CD8-positive, alpha-beta memory T cell (primary cell): ENCODE measurements at places on chromosomes 2 and 18.

DNA sequence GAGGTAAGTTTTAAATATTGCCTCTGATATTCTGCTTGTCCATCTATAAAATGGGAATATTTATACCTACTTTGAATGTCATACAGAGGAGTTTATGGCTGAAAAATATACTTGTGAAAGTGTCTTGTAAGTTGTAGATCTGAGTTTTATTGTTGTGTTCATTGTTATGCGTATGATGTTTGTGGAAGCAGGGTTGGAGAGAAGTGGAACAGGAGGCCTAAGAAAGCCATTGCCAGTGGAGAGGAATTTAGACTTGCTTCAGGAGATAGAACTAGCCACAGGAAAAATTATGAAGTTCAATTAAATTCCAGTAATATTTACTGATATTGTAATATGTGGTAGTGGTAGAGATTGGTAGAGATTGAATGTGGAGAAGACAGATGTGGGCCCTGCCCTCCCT is 491.9 kb upstream of the FANCL start:
- no peak for DNase-seq

DNA sequence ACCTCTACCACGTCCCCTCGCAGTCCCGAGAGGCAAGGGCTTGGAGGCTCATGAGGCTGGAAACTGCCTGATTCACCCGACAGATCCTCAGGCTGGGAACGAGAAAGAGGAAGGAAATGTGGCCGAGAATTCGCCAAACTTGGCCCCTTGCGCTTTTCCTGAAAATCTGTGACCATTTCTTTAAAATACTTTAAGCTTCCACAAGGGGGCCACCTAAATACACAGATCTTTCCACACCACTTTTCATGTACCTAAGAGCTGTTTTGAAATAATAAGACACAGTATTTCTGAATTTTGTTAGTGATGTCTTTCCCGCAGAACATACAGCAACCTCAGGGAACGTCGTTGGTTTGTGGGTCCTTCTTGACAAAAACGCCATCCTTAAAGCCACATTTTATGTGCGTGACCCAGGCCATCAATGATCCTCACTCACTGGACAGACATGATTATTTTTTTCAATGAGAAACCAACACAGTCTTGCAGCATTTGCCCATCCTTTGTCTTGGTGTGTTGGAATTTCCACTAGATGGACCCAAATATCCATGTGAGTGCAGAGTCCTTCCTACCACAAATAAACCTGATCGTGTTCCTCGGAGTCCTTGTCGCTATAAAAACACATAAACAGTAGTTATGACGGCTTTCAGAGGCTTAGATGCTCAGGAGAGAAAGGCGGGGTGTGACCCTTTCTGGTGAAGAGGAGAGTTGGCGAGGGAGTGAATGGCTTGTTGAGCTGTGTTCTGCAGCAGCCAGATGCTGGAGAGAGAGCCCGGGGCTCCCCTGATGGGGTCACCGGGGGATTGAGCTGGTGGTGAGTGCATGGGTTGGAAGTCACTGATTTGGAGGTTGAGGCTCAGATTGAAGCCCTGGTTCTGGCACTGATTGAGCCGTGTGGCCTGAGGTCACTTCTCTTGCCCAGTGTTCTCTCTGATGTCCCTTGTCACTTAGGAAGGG is 25.0 kb downstream of the DCDC2C start:
- DNase-seq = no peak

- DNase-seq = no peak
These were observed 122.9 kb upstream of the COL3A1 start for GRCh38 chr2:188851311-188851710.

- no peak for DNase-seq
These were observed 24.7 kb upstream of the ALLC start for GRCh38 chr2:3633089-3633981.

DNA sequence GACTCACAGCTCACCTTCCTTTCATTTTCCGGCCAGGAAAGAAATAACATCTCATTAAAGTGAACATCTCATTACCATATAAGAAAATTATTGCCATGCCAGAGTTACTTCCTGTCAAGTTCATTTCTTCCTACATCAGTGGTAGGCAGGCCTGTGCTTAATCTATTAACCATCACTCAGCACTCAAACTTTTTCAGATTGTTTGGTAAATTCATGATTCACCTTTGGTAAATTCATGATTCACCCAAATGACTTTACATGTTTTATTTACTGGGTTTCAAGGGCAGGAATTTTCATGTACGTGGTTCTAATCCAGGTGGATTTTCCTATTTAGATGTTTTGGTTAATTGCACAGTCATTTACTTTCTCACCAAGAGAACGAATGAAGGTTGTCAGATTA is 116.5 kb downstream of the CSRNP3 start:
- DNase-seq = no peak

DNA sequence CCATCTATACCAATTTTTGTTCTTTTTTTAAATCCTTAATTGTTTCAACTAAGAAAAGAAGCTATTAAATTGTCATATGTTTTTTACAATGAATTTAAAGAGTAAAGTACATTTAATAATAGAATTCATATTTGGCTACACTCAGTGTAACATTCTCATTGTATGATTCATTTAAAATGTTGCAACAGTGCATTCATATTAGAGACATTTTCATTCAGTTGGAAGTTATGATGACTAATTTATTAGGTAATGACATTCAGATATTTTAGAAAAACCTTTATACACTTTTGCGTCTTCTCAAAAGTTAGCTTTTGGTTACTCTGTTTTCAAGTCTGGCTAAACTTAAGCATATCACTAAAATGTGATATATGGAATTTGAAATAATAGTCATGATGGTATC is 887.5 kb upstream of the NRXN1 start:
- no peak for DNase-seq

- no peak for DNase-seq
These were observed 80.9 kb upstream of the ARHGAP28 start for GRCh38 chr18:6648581-6648980.

DNA sequence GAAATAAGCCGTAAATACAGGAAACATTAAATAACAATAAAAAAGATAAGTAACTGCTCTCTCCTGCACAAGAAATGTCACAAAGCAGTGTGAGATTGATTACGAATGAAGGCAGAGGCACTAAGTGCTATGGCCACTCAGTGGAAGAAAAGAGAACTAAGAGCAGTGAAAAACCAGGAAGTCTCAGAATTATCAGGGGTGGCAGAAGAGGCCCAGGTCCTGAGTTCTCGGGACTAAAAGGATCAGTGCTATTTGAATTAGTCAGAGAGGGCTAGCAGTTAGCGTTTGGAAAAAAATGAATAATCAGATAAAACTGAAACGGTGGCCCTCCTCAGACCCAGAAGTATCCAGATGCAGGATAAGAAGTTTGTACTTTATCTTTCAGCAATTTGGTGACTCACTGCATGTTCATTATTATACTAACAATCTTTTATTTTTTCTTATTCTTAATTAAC is 367.1 kb downstream of the ZEB2 start:
- DNase-seq = no peak

GRCh38 chr2:73451263-73451972 is 65.8 kb downstream of the ALMS1 start:
- no peak for DNase-seq

GRCh38 chr2:169782513-169782912 is 16.2 kb upstream of the SSB start:
- DNase-seq = no peak

- DNase-seq = no peak
These were observed 8.7 kb upstream of the IMPA2 start for GRCh38 chr18:11972371-11973174.

GRCh38 chr18:49874238-49874637 is 60.9 kb upstream of the ACAA2 start:
- no peak for DNase-seq

- DNase-seq = no peak
These were observed 111.2 kb downstream of the STPG4 start for GRCh38 chr2:47043891-47044239.

DNA sequence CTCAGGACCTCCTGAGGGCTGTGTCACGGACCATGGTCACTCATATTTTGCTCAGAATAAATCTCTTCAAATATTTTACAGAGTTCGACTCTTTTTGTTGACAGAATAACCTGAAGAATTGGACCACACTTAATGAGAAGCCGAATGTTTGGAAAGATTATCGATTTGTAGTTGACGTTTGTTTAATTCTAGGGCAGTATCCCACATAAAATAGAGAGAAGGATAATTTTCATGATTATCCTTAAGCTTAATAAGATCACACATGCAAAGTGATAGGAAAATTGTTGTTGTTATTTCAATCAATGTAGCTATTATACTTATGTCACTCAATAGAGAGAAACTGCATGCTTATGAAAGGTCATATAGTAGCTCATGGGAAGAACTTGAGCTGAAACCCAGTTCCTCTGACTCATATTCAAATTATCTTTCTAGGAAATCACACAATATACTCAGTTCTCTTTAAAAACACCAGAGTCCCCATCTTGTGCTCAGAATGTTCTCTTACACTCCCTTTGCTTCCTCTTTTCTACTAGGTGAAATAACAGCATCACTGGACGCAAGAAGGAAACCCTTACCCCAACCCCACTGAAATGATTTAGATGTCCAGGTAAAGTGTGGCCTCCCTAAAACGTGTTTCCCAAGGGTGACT is 982.1 kb downstream of the TSN start:
- DNase-seq = no peak

DNA sequence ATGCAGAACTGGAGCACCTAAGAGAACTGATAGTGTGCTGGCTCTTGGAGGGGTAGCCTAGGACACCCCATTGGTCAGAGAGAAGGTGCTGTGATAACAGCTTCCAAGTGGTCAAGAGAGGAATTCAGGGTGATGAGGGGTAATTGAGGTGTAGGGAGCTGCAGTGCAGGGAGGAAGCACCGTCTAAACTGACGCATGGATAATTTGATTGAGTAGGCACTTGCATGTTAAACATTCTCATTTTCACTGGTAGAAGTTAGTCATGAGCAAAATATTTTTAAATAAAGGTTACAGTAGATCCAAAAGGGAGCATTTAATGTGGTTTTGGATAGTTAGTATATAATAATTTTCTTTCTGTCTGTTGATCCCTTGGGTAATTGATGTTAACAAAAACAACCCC is 155.1 kb upstream of the TCF4 start:
- no peak for DNase-seq

DNA sequence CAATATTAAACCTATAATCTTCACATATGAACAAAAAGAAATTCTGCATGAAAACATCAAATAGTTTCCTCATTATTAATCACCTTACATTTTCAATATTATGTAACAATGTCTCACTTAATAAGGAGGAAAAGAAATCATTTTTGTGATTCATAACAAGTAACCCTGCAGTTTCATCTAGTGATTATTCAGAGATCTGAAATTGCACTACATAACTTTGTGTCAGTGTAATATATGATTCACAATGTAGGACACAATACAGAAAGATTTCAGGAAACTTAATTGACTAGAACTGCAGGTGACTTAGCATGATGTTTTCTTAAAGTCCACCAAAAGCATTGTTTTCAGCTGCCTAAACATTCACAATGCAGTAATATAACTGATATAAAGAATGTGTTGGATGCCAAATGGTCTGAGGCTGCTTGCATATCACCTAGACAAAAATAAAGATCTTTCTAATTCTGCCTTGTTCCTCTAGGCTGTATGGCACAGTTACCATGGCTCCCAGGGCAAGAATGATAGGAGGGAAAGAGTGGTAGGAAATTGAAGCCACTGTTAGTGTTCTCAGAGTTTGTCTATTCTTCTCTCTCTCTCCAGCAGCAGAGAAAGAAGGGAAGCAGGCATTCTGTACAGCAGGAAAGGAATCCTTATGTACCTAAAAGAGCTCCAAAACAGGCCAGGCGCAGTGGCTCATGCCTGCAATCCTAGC is 366.6 kb downstream of the FSIP2 start:
- no peak for DNase-seq

DNA sequence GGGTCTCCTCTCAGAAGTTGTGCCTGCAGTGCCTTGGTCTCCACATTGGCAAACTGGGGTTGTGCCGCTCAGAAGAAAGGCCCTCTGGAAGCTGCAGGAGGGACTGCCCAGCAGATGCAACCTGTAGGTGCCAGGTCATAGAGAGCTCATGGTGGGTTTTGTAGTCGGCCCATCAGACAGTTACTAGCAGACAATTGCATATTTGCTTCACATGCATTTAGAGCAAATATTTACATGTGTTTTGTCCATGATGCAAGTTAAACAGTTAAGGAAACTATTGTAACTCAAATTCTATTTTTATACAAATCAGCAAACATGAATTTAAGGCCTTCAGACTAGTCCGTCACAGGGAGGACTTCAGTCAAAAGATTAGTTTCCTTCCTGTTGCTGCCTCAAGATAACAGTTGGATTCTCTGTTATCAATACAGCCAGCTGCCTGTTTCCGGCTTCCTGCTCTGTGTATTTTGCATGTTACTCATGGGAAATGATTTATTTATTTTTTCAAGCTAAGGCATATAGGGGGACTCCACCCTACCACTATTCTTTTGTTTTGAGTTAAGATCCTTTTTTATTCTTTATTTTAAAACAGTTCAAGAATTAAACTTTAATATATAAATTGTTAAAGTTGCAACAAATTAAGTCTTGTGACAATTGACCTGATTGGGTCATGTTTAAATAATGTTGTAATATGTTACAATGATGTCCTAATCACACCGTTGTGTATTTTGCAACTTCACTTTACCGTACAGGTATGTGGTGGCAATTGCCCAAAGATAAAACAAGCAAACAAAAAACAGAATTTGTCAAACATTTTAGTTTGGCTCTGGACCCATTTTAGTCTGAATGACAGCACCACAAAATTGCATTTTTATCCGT is 133.5 kb downstream of the SPTBN1 start:
- peak; percentile 41 for DNase-seq

DNA sequence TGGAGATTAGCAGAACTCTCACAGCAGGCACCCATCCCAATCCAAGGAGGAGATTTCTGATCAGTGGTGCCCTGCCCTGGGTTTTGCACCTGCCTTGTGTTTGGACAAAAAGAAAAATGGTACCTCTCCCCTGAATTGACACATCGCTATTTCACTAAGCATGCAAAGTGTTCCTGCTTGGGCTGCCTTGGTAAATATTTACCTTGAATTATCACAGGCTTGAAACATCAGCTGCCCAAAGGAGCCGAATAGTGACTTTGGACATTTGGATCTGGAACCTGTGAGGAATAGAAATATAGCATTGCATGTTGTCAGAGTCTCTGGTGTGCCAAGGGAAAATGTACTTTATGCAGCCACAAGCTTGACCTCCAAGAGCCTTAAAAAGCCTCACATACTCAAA is 926.4 kb upstream of the FANCL start:
- no peak for DNase-seq

DNA sequence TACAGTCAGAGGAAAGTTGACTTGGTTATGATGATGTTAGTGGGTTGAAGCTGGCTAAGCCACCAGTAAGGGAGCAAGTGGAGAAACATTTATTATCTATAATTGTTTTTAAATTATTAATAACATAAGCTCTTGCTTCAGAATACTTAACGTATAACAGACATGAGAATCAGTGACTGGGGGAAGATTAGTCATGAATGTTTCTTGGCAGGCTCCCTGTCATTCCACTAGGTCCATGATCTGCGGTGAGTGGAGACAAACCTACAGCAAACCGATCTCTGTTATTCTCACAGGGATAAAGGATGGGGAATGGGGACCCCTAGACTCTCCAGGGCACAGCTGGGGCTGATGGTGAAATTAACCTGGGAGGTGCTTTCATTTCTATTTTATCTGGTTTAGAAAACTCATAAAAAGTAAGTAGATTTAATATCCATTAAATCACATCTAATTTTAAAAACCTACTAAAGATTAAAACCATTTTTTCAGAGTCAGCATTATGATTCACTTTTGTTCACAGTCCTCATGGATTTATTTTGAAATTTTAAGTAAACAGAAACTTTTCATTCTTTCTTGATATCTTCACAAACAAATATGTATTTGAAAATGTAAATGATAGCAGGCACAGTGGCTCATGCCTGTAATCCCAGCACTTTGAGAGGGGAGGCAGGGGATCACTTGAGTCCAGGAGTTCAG is 420.3 kb downstream of the PTPRM start:
- DNase-seq = no peak

GRCh38 chr2:238473523-238473922 is 46.8 kb downstream of the ASB1 start:
- no peak for DNase-seq
